ENCODE measurements at places on chromosomes 16 and 17. TPM values are rescaled to one million over a fixed set of nuclear protein-coding genes. Genes with fewer than 3 reads are reported as not detected.

- DNase-seq: no peak
Observed at GRCh38 chr17:8473451-8474192, 37.9 kb downstream of the NDEL1 start.

- no peak for DNase-seq
Observed at GRCh38 chr17:59396134-59396826, 64.8 kb downstream of the YPEL2 start.

GRCh38 chr16:58516768-58517107 lies 1.4 kb downstream of the SETD6 start:
- DNase-seq: no peak

- no peak for DNase-seq
Observed at GRCh38 chr17:67746704-67747571, 29.2 kb downstream of the NOL11 start.

GRCh38 chr17:48825446-48826381 lies 5.1 kb upstream of the CALCOCO2 start:
- DNase-seq: no peak

GRCh38 chr16:84090211-84090610 lies 26.5 kb downstream of the MBTPS1 start:
- no peak for DNase-seq

DNA sequence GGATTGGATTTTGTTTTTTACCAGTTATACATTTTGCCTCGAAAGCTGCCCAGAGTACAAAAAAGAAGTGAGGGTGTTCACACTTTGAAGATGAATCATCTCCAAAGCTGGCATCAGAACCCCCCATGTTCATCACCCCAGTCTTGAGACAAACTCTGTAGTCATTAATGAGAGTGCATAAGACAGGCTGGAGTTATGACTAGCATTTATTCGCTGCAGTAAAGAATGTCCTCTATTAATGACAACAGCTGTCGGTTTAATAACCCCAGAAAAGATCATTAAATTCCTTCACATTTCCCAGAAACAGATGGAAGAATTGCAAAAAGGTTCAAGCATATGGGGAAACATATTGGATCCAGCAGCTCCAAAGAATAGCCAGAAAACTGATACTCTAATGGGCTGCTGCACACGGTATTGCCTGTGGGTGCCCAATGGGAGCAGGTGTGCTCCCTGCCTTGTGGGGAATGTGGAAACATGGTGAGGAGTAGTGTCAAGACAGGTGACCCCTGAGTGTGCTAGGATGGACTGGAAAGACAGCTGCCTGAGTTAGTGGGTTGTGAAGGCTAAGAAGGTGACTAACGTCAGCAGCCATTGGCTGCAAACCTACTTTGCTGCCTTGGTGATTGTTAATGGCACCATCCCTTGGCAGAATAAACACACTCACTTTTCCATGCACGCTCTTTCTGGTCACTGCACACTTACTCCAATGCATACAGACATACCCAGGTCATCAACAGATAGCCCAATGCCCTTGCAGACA lies 81.9 kb downstream of the AIPL1 start:
- DNase-seq: no peak

DNA sequence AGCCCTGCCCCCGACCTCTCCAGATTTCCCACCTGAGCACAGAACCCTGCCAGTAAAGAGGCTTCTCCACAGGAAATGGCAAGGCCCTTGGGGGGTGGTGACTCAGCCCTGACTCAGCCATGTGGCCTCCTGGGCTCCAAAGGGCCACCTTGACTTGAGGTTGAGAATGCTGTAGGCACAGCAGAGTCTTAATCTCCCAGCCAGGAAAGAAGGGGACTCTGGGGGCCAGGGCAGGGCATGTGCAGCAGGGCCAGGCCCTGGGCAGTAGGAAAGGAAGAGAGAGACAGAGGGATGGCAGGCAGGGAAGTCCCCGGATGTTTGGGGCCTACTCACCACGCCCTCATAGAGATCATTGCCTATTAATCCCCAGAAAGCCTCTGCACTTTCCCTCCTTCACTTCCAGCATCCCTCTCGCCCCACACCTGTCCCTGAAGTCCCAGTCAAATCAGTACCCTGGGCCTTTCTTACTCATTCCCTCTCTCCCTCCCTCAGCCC lies 4.8 kb upstream of the ITGA3 start:
- no peak for DNase-seq

GRCh38 chr17:4902540-4902939 lies 358 bp downstream of the CHRNE start:
- DNase-seq: peak; percentile 14

DNA sequence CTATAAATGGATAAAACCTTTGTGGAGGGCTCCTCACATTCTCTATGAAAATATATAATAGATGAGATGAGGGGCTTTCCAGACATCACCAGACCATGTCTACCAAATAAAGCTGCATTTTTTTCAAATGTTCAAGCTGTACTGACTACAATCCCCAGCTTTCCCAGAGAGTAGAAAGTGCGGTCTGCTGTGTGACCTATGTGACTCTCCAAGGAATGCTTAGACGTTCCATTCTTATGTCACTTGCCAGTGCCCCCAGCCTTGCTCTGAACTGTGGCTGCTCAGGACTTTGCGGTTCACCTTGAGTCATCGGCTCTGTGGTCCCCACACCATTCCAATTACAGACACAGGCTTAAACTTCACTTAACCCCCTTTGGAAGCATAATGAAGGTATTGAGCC lies 47.8 kb upstream of the SCNN1B start:
- no peak for DNase-seq

- DNase-seq: no peak
Observed at GRCh38 chr17:66636111-66636510, 198.8 kb upstream of the CACNG5 start.

DNA sequence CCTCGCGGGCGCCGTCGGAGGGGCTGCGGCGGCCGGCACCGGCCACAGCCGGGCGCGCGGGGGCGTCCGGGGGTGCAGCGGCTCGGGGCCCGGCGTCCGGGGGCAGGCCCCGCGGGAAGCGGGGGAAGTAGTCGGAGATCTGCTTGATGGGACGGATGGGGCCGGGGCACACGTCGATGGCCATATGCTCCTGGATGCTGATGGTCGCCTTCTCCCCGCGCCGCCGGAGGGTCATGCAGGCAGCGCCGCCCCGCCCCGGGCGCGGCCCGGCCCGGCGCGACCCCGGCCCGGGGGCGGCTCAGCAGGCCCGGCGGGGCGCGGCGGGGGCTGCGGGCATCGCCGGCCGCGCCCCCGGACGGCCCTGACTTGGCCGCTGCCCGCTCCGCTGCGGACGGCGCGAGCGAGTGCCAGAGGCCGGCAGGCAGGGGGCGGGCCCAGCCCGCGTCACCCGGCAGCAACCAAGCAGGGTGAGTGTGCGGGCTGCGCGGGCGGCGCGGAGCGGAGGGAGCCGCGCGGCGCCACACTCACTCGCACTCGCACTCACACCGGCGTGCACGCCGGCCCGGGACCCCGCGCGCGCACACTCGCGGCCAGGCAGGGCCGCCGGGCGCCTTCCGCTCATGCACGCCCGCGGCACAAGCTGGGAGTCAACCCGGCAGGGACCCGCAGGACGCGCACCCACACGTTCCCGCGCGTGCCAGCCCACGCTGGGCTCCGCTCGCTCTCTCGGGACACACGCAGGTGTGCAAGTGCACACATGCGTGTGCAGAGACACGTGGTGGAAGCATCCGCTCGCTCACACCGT lies at the start of gene DOC2B:
Gene DOC2B, minus strand, starts transcription at position 406 of the 805 bp plus-strand sequence. Its CDS starts 171 bp downstream, at position 235.
- peak; percentile 81 for DNase-seq

Gene CHD9NB
- 0.97 TPM for total RNA-seq

Gene CDYL2
- 2.9 TPM for total RNA-seq

Gene DHX8
- 29.7 TPM for total RNA-seq

Gene ITGAX
- total RNA-seq: 3.2 TPM

Gene PRSS21
- not detected for total RNA-seq

Gene MYLK3
- total RNA-seq: 274 TPM

All from left ventricle myocardium superior (tissue), 1 donor.